ENCODE measurements at places on chromosomes 2 and 18. TPM values are rescaled to one million over a fixed set of nuclear protein-coding genes. Genes with fewer than 3 reads are reported as not detected.
A peak's percentile ranks its signal among the peaks of the same experiment; 100 is the strongest.

DNA sequence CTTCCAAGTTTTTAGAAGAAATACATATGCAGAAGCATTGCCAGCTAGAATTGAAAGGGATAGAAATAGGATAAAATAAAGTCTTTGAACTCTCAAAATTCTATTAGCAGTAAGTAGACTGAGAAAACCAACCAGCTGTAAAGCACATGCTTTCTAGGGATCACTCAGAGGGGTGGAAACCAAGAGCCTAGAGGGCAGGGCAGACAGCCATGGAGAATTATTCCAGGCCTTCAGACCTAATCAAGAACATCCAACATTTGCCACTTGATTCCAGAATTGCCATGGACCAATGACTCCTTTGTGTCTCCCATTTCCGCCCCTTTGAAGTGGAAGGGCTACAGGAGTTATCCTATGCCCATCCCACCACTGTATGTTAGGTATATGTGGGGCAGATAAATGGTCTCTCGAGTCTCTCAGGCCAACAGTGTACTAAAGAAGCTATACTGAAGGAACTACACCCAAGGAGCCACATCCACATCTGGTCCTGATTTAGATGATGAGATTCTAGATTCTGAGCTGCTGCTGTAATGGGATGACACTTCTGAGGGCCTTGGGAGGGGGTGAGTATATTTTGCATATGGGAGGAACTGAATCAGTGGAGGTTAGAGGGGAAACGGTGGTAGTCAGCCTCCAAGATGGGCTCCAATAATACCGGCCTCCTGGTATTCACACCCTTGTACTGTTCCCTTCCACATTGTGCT is 4.0 kb downstream of the FARSB start:
- DNase-seq, result no peak

- no peak for DNase-seq
Observed at GRCh38 chr2:142603759-142604158, 273.7 kb upstream of the KYNU start.

The GAL3ST2 gene
- total RNA-seq, result not detected

The GYPC gene
- 101 TPM for total RNA-seq

DNA sequence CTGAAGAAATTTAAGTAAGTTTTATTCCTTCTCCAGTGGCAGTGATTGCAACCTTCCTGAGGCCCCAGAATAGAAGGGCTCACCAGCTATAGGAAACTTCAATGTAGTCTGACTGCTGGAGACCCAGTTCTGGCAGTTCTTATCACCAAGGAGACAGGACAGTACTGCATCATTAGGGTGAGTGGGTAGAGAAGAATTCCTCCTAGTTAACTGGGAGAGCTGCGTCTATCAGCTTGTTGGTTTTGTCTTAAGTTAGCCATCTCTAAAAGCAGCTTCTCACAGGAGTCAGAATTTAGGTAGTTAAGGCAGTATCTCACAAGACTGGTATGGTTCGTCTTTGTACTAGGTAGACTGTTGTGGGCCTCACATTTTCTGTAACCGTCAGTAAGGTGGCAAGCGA is 3.3 kb upstream of the MSTN start:
- no peak for DNase-seq

The CHN1 gene
- total RNA-seq, result 21.1 TPM

The LRRTM4 gene
- 0.21 TPM for total RNA-seq

The TBR1 gene
- total RNA-seq, result not detected

The CCDC68 gene
- total RNA-seq, result 3.1 TPM

The UGT1A7 gene
- not detected for total RNA-seq

The SLC23A3 gene
- 0.37 TPM for total RNA-seq

The NIFK gene
- total RNA-seq, result 26.4 TPM

The DSC2 gene
- 26.3 TPM for total RNA-seq

The KCNK3 gene
- total RNA-seq, result 0.62 TPM

- no peak for DNase-seq
Observed at GRCh38 chr2:228847684-228848083, 423.4 kb downstream of the PID1 start.

The RTKN gene
- total RNA-seq, result 18.8 TPM

The VRK2 gene
- total RNA-seq, result 29.8 TPM

The IL1RL1 gene
- total RNA-seq, result 0.70 TPM

DNA sequence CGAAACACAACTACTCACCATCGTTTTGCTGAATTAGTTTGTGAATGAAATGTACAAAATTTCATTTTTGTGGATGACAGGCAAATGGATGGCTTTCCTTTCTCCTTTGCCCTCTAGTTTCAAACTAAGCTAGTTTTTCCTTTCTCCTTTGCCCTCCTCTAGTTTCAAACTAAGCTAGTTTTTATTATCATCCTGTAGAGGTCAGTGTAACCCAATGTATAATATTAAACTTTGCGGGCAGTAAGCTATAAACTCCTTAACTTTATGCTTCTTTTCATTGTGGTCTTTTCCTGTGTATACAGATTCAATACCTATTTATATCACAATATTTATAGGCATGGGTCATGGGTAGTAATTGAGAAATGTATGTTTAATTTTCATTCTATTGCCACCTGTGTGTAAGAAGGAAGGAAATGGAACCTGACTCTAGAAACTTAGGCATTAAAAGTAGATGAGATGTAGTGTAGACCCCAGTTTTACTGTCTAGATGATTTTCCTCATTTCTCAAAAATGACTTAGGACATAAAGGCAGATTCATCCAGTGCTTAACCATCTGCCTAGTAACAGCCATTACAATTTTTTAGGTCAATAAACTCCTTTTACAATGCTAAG is 58.1 kb downstream of the MAP3K19 start:
- DNase-seq, result no peak

- no peak for DNase-seq
Observed at GRCh38 chr18:45539491-45539891, 75.8 kb upstream of the SLC14A2 start.

The ETAA1 gene
- total RNA-seq, result 4.0 TPM

DNA sequence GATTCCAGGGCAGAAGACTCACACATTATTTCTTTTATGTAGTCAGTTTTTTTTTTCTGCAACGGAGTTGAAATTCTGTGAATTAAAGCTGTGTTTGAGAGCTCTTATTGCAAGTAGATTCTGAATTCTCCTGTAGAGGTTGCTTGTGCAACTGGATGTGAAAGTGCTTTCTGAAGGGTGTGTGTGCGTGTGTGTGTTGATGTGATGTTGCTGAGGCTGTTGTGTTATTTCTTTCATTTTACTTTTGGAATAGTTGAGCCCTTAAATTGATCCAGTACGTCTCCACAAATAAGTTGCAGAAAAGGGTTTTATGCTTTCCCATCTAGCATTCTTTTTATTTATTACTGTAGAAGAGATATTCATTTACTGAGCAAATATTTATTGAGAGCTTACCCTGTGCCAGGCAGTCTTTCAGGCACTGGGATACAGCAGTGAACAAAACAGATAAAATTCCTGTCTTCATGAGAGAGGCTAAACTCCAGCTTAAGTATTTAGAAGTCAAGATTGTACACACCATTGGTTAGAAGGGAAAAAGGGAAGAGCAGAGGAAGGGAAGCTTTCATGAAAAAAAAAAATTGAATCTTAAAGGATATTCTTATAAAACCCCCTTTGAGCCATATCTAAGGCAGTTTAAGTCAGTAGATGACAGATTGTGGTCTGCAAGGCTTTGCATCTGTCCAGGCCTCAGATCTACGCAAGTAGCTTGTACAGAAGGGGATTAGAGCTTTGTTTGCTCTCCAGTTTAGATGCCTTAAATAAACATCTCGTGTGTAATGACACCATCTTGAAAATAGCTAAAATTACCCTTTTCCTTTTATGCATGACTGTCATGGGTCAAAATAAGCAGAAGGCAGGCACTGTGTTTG is 58.2 kb downstream of the MYO1B start:
- no peak for DNase-seq

DNA sequence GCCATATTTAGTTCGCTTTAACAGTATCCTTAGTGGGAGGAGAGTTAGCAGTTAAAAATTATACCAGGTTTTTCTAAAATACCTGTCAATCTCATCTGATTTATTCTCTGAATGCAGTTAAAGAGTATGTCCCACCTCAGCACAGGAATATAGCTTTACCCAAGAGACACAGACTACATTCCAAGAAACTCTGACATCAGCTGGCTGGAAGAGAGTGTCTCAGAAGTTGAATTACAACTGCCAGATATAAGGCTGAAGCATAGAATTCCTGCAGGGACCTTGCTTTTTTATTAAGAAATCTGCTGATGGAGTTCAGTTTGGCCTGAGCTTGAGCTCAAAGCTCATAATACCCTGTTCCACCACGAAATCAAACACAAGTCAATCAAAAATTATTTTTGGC is 25.4 kb upstream of the CNTNAP5 start:
- DNase-seq, result no peak

GRCh38 chr2:20589975-20590703 is 60.8 kb downstream of the HS1BP3 start:
- peak; percentile 7 for DNase-seq

- no peak for DNase-seq
Observed at GRCh38 chr18:48948112-48949049, 2.4 kb downstream of the SMAD7 start.

GRCh38 chr18:25111377-25112288 is 240.3 kb downstream of the ZNF521 start:
- DNase-seq, result no peak

DNA sequence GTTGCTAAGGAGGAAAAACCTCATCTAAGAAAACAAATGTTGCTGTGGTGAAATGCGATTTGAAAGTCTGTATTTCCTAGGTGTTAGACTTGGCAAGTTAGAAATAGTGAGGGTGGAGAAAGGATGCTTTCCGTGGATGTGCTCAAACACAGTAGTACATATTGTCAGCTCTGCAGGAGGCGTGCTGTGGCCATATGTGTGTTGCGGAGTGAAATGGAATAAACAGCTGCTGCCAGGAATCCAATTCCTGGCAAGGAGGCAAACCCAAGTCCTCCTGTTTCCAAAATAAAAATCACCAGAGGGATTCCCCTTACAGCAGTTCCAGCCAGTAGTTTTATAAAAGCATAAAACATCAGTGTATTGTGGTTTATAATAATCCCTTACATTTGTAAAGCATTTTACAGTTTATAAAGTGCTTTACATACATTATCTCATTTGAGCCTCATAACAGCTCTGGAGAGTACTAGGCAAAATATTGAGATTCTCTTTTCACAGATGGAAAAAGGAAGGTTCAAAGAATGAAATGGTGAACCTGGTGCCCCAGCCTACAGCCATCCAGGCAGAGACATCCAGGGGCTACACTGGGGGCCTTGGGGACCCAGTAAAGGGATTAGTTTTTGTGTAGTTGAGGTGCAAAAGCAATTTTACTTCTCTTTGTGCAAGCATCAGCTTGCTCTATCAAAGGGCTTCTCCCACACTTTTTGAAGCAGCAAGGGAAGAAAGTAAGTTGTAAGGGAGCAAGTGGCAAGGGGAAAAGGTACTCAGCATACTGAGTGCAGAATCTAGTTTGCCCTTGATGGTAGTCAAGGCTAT is 206.0 kb downstream of the AGPS start:
- peak; percentile 22 for DNase-seq

GRCh38 chr2:237195396-237196120 is 109.9 kb downstream of the COPS8 start:
- DNase-seq, result no peak

The CYP26B1 gene
- 4.8 TPM for total RNA-seq

DNA sequence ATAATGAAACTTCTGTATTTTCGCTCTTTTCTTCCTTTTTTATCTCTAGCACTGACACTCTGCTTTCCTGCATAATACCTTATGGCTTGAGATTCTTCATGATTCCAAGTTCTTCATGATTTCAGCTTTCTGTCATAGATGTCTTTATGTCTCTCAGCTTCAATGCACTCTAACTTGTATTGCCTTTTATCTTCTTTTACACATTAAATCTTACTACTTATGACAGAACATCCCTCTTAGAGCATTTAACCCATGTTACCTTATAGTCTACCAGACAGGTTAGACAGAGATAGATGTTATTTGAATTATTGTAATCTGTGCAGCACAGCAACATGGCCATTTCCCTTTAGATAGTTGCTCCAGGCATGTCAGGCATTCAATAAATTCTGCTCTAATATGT is 1475.7 kb upstream of the TMEFF2 start:
- DNase-seq, result no peak

DNA sequence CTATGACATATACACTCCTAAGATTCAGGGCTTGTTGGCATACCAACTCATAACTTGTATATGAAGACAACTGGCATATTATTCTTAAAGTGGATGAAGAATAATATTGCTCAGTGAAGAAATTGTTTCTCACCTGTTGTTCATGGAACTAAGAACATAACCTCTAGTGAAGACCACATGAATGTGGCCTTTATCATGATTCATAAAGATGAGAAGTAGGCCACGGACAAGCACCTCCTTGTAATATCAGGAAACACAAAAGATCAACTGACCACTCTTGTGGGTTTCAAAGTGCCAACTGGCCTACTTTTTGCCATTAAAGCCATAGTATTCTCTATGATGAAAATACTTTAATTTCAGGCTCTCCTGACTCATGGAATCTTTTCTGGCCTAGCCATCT is 407.4 kb downstream of the GRB14 start:
- no peak for DNase-seq

DNA sequence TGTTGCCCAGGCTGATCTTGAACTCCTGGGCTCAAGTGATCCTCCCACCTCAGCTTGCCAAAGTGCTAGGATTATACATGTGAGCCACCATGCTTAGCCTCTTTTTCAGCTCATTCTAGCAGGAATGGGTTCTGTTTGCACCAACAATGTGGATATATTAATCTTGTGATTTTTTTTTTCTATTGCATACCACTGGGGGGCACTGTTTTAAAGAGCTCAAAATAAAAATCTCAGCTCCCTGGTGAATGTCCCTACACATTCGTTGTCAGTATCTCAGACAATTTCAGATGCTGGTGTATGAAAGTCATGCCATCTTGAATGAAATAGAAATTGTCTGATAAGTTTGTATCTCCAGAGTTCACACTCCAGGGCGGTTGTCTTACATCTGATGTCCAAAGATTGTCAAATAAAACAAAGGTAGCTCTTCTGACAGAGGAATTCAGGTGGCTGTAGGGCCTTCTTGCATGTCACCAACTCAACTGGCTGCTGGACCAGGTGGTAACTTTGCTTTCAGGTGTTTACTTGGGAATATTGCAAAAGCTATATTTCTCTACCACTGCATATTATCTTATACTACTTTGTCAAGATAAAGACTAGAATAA is 3.1 kb upstream of the MATN3 start:
- DNase-seq, result no peak

Data from heart right ventricle (tissue), 16 donors.